ENCODE measurements at places on chromosomes 12 and 14.

- no peaks in the 10 kb centered on the region for H3K4me1 ChIP-seq
- H3K36me3 ChIP-seq, result no peaks in the 10 kb centered on the region
- H3K27ac ChIP-seq, result no peak overlapping the region
- no peak overlapping the region for H3K4me3 ChIP-seq
These were observed 295.7 kb upstream of the RTL1 start for GRCh38 chr14:101199028-101199770.

DNA sequence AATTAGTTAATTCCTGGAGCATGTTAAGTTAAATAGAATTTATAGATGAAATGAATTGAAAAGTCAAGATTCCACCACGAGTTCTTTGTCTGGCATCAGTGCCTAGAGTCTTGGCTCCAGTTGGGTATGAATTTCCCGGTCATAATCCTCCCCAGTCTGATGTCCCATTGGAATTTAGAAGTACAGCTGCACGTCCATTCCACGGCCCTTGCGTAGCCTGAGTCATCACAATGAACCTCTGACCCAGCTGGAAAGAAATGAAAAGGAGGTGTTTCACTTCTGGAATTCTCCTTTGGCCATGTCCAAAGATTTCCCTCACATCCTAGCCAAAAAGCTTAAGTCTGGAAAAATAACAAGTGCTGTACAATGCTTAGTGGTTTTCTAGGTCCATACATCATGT, 122.7 kb downstream of the KICS2 start:
- DNase-seq, result no peak
- no peaks in the 10 kb centered on the region for H3K36me3 ChIP-seq
- H3K4me1 ChIP-seq, result no peaks in the 10 kb centered on the region
- H3K27me3 ChIP-seq, result no peaks in the 10 kb centered on the region

- no peak for DNase-seq
- H3K36me3 ChIP-seq, result no peaks in the 10 kb centered on the region
- H3K4me3 ChIP-seq, result no peak overlapping the region
- H3K27me3 ChIP-seq, result no peaks in the 10 kb centered on the region
- no peak overlapping the region for H3K27ac ChIP-seq
These were observed 6.6 kb upstream of the ABCD2 start for GRCh38 chr12:39626033-39626814.

- H3K36me3 ChIP-seq, result no peaks in the 10 kb centered on the region
- no peak overlapping the region for H3K4me3 ChIP-seq
- H3K27ac ChIP-seq, result no peak overlapping the region
- no peaks in the 10 kb centered on the region for H3K27me3 ChIP-seq
- H3K4me1 ChIP-seq, result peaks cover 4% of the 10 kb centered on the region
These were observed 234.8 kb downstream of the ZFP36L1 start for GRCh38 chr14:68558096-68558495.

DNA sequence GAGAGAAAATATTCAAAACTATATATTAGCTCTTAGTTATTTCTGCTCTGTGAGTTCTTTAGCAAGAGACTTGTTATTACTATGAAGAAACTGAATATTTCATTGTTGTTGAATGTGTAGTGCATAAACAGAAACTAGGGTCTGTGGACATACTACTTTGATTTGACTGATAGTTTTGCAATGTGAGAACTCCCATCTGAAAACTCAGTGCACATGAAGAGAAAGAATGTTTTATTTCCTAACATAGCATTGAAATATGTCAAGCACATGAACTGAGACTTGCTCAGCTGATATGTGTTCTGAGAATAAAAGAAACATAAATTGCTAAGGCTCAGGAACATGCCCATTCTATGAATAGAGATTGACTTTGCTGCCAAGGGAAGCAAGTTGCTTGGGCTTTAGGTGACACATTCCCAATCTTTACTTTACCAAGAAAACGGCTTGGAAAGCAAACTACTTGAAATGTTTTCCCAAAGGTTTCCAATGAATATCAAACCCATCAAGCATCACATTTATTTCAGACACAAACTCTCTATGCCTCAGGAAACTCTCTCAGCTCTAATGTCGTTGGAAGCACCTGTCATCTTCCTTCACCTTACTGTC, 290.4 kb downstream of the SLC16A7 start:
- no peaks in the 10 kb centered on the region for H3K4me1 ChIP-seq
- H3K27me3 ChIP-seq, result no peaks in the 10 kb centered on the region
- no peaks in the 10 kb centered on the region for H3K36me3 ChIP-seq

DNA sequence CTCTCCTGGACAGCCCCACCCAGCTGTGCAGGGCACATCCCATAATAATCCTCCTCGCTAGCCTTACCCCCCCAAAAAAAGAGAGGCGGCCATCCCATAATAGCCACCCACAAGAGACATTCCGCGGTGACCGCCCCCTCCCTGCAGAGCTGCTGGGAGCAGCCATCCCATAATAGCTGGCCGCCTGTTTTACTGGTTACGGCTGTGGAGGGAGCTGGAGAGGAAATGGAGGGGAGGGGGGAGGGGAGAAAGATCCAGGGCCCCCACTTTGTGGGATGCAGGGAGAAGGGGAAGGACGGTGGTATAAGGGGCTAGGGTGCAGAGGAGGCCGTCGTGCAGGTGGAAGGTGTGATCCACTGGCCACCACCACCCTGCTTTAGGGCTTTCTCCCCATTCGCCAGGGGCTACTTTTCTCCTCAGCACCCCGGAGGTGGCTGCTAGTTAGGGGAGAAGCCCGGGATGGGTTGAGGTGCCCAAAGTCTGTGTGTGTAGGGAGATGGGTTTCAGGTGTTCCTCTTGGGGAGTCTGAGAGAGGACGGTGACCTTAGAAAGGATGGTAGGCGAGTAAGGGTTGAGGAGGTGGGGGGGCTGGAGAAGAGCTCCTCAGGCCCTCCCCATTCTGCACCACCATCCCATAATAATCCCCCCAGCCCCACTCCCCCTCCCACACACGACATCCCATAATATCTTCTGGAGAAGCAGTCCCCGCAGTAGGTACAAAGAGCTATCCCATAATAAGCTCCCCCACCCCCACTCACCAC, 6.0 kb upstream of the CHD4 start:
- no peaks in the 10 kb centered on the region for H3K36me3 ChIP-seq
- H3K27me3 ChIP-seq, result no peaks in the 10 kb centered on the region
- peak overlapping the region; percentile 6 for H3K4me3 ChIP-seq
- H3K4me1 ChIP-seq, result peaks cover 45% of the 10 kb centered on the region
- no peak overlapping the region for H3K27ac ChIP-seq
- peak; percentile 64 for DNase-seq

DNA sequence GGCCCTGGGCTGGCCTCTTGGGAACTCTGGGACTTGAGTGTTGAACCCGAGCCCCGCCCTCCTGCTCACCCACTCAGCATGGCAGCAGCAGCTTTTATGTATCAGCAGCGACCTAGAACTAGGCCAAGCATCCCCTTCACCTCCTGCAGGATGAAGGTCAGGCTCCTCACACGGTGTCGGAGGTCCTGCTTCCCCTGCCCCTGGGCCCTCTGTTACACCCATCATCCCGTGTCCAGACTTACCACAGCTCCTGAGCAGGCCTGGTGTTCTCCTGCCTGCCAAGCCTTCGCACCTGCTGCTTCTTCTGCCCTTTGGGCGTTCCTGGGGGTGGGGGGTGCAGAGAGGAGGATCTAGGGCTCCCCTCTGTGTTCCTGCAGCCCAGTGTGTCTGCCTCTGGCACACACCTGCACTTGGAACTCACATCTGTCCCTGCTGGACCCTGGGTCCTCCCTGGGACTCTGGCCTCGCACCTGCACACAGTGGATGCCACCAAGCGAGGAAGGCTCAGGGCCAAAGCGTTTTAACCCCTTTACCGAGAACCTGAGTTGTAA, 80.3 kb downstream of the PAPOLA start:
- H3K4me1 ChIP-seq, result no peaks in the 10 kb centered on the region
- H3K36me3 ChIP-seq, result no peaks in the 10 kb centered on the region
- H3K27me3 ChIP-seq, result peaks cover 2% of the 10 kb centered on the region
- no peak overlapping the region for H3K27ac ChIP-seq
- no peak for DNase-seq

GRCh38 chr12:112275207-112275606, 107.0 kb downstream of the HECTD4 start:
- H3K27ac ChIP-seq, result no peak overlapping the region
- DNase-seq, result no peak
- H3K27me3 ChIP-seq, result no peaks in the 10 kb centered on the region
- H3K36me3 ChIP-seq, result peaks cover 15% of the 10 kb centered on the region

DNA sequence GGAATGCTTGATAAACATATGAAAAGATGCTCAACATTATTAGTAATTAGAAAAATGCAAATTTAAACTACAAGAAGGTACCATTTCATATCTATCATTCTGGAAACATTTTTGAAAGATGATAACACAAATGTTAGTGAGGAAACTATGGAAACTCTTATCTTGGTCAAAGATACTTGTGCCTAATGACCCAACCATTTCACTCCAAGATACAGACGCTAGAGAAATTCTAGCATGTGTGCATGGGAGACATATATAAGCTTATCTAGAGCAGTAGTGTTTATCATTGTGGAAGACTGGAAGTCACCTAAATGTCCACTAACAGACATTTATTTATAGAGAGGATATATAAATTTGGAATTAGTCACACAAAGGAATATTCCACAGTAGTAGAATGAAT, 143.1 kb upstream of the HMGA2 start:
- H3K27me3 ChIP-seq, result no peaks in the 10 kb centered on the region
- no peaks in the 10 kb centered on the region for H3K36me3 ChIP-seq
- H3K27ac ChIP-seq, result no peak overlapping the region
- no peaks in the 10 kb centered on the region for H3K4me1 ChIP-seq
- no peak for DNase-seq

GRCh38 chr12:124915239-124916236, 1.1 kb upstream of the UBC start:
- peak; percentile 82 for DNase-seq
- H3K4me3 ChIP-seq, result peak overlapping the region; percentile 97
- no peaks in the 10 kb centered on the region for H3K27me3 ChIP-seq
- peaks cover 10% of the 10 kb centered on the region for H3K36me3 ChIP-seq

DNA sequence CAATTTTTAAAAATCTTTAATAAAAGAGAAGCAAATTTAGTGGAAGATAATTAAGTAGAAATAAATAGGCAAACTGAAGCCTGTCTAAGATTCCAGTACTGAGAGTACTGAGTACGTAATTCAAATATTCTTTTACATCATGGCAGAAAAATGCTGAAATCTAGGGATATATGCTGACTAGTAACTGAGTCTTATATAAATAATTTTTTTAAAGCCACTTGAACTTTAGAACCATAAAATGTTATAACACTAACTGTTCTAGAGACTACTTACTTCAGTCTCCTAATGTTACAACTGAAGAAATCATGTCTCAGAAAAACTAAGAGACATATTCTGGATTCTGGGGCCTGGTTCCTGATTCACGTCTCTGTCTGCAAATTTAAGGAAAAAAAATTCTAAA, 230.6 kb upstream of the PLEKHG7 start:
- H3K4me1 ChIP-seq, result no peaks in the 10 kb centered on the region
- DNase-seq, result no peak
- H3K27ac ChIP-seq, result no peak overlapping the region
- H3K4me3 ChIP-seq, result no peak overlapping the region
- H3K36me3 ChIP-seq, result no peaks in the 10 kb centered on the region
- H3K27me3 ChIP-seq, result no peaks in the 10 kb centered on the region

DNA sequence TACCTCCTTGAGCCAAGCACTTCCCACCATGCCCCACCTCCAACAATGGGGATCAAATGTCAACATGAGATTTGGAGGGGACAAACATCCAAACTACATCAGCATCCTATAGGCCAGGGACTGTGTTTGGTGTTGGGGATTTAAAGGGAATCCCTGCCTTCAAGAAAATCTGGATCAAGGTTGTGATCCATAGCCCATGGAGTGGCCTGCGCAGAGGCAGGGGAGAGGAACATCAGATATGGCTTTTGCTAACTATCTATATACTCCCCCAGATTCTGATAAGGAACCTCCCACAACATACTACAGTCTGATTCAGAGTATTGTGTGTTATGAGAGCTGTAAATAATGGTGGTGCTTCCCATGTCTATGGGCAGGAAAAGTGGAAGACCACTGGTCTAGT, 5.1 kb downstream of the KIF5A start:
- no peak overlapping the region for H3K27ac ChIP-seq
- peaks cover 6% of the 10 kb centered on the region for H3K4me1 ChIP-seq
- no peak overlapping the region for H3K4me3 ChIP-seq
- H3K27me3 ChIP-seq, result peaks cover 22% of the 10 kb centered on the region
- no peaks in the 10 kb centered on the region for H3K36me3 ChIP-seq
- DNase-seq, result no peak

DNA sequence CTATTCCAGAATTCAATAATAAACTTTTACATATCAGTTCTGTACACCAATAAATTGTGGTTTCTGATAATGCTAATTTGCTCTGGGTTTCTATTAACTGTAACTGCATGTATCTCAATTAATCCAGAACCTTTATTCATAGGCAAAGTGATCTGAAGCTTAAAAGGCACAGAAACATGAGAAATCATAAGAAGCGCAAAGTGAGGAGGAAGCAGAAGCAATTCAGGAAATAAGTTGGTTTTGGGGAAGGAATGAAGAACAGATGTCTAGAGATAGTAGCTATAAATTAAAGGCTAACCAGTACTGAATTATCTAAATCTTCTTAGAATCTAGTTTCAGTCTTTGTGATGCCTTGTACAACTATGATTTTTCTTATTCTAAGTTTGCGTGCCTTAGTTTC, 24.6 kb downstream of the KERA start:
- no peak overlapping the region for H3K27ac ChIP-seq
- H3K36me3 ChIP-seq, result no peaks in the 10 kb centered on the region
- H3K4me3 ChIP-seq, result no peak overlapping the region
- peaks cover 6% of the 10 kb centered on the region for H3K4me1 ChIP-seq

DNA sequence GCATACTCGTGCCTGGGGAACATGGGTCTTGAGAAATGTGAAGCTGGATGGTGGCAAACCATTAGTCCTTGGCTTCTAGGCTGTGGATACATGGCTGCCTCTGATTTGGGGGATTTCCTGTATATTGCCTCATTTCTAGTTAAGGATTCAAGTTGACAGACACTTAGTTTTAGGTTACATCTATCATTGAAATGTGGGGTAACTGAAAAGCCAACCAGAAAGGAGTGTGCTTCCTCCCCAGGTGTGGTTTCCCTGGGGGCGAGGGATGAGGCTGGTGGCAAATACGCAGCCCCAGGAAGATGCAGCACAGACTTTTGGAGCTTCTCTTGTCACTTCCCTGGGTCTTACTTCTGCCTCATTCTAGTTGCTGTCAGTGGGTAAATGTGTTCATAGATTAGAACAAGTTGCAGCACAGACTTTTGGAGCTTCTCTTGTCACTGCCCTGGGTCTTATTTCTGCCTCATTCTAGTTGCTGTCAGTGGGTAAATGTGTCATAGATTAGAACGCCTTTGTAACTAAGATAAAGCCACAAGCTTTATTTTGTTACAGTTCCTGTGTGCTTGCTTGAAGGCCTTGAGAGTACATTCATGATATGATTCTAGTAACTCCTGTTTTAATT, 85.1 kb downstream of the BORCS5 start:
- peak; percentile 86 for DNase-seq
- peaks cover 4% of the 10 kb centered on the region for H3K36me3 ChIP-seq
- H3K27ac ChIP-seq, result peak overlapping the region; percentile 71
- H3K4me1 ChIP-seq, result peaks cover 16% of the 10 kb centered on the region
- no peak overlapping the region for H3K4me3 ChIP-seq

- no peak overlapping the region for H3K27ac ChIP-seq
- no peaks in the 10 kb centered on the region for H3K27me3 ChIP-seq
- no peak overlapping the region for H3K4me3 ChIP-seq
- no peaks in the 10 kb centered on the region for H3K4me1 ChIP-seq
- H3K36me3 ChIP-seq, result peaks cover 18% of the 10 kb centered on the region
These were observed 50.2 kb upstream of the SMCO2 start for GRCh38 chr12:27396216-27396815.
